Stimulated activated CD8-positive, alpha-beta memory T cell treated with anti-CD3 and anti-CD28 coated beads, Interleukin-2, amount 100 ng/mL, for 1 hour (primary cell): ENCODE measurements at places on chromosomes 11 and 22.

GRCh38 chr11:19288256-19288655 is 47.5 kb upstream of the E2F8 start:
- no peak for DNase-seq

- no peak for DNase-seq
These were observed 29.8 kb downstream of the LIMK2 start for GRCh38 chr22:31241936-31242335.

DNA sequence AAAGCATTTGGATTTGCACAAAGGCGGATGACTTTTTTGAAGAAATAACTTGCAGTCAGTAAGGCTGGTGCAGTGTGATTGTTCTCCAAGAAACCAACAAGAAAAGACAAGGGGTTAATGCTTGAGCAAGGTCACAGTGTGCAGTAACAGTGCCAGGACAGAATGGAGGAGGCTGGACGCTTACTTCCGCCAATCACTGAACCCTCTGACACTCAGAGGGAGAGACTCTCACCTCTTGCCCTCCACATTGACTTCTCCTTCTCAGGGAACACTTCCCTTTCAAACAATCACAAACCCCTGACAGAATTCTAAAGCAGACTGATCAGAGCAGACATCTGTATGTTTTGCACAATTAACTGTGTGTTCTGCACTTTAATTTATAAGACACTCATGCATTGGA is 228.4 kb downstream of the BLID start:
- no peak for DNase-seq

DNA sequence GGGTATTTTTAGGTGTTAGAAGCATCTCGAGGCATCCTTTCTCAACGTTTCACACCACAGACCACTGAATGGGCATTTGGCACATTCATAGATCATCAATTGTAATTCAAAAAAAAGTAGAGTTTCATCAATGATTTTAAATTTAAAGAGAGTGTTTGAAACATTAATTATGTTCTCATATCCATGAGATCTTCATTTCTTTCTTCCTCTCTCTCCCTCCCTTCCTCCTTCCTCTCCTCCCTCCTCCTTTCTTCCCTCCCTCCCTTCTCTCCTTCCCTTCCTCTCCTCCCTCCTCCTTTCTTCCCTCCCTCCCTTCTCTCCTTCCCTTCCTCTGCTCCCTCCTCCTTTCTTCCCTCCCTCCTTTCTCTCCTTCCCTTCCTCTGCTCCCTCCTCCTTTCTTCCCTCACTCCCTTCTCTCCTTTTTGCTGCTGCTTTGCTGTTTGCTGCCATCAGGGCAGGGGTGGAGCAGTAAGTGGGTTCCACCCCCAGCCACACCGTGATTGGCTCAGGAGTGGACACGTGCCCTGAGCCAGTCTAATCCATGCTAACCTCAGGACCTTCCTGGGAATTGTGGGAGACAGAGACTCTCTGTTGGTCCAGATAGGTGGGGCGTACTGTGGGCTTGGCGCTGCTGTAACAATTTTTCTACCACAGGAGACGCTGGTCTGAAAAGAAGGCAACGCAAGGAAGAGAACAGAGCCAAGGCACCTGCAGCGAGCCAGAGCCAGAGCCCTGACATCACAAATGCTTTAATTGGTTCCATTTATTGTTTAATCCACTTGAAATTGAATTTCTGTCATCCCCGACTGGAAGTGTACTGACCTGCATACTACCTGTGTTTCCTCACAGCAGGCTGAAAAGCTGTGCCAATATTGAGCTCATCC is 33.7 kb upstream of the APOBEC3A start:
- DNase-seq: no peak

- DNase-seq: no peak
These were observed 381.4 kb downstream of the BRD1 start for GRCh38 chr22:49446145-49446758.

DNA sequence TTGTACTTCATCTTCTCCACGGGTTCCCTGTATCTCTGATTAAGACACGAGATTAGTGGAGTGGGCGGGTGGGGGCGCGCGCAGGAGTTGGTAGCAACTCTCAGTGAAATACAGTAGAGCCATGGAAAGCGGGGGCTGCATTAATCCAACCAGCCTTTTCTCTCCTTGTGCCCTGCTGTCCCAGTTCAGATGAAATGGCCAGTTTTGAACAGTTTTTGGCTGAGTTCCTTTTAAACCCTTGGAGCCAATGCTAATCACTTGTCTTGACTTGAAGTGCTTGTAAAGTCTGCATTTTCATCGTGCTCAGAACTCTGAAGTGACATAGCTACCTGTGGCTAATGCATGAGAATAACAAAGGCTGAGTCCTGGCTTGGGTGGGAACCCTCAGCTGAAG is 734 bp upstream of the TMEM123 start:
- DNase-seq: no peak

DNA sequence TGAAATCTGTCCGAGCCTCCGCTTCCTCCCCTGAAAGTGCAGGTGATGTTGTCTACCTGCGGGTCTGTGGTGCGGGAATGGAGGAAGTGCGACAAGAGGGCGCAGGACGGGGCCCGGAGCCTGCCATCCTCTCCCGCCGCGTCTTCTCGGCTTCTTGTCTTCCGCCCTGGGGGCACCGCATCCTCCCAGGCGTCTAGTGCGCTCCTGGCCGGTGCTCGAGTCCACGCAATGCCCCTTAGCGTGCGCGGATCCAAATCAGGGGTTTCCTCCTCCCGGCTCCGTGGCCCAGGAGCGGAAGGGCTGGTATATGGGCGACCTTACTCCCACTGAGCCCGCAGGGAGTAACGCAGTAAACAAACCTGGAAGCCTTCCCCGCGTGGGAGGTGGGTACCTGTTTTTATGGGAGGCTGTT is 405 bp downstream of the SFI1 start:
- peak; percentile 15 for DNase-seq

- DNase-seq: no peak
These were observed 54.6 kb downstream of the GAB4 start for GRCh38 chr22:16953206-16954059.

DNA sequence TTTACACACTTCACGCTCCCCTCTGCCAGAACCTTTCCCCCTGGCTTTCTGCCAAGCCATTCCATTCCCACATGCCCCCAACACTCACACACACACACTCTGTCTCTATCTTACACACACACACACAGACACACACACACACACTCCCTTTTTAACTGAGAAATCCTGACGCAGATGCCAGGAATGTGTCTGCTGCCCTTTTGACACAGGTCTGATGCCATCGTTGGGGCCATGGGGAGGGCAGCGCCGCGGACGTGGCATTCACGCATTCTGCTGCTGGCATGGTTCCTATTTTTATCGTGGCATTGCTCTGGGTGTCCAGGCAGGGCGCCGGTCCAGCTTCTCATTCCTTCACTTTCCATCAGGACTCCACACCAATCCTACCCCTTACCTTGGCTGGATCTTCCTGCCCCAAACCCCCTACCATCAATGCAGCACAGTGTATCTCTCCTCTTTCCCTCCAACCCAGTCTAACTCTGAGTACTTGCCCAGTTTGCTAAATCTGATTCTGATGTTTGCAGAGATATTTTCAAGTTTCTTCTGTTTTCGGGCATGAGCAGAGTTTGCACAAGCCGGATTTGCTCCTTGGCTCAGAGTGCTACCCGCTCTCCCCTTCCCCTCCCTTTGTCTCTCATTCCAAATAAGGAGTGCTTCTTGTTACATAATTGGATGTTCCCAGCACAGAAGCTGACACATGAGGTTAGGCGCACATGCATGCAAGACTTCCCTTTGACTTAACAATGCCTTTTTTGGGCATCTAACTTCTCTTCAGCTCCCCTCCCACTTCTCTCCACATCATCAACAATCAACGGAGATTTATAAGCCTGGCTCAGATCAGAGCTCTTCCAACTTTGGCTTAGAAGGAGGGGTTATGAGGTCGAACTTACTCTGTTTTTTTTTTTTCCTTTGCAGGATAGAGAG is 18.8 kb downstream of the SNX19 start:
- no peak for DNase-seq

- DNase-seq: no peak
These were observed 1.5 kb upstream of the GGT1 start for GRCh38 chr22:24601217-24602104.

- no peak for DNase-seq
These were observed 123.3 kb upstream of the B3GAT1 start for GRCh38 chr11:134535029-134536025.

- no peak for DNase-seq
These were observed 92.5 kb downstream of the BCR start for GRCh38 chr22:23272834-23273233.

- DNase-seq: no peak
These were observed 128.2 kb downstream of the ST3GAL4 start for GRCh38 chr11:126483621-126484195.

GRCh38 chr11:114348200-114349191 is 51.8 kb downstream of the C11orf71 start:
- DNase-seq: no peak

- no peak for DNase-seq
These were observed 11.2 kb downstream of the SNRPD3 start for GRCh38 chr22:24566899-24567511.

GRCh38 chr22:30424534-30425326 is 838 bp upstream of the MTFP1 start:
- DNase-seq: no peak

- DNase-seq: no peak
These were observed 19.0 kb downstream of the MCAM start for GRCh38 chr11:119297938-119298337.

DNA sequence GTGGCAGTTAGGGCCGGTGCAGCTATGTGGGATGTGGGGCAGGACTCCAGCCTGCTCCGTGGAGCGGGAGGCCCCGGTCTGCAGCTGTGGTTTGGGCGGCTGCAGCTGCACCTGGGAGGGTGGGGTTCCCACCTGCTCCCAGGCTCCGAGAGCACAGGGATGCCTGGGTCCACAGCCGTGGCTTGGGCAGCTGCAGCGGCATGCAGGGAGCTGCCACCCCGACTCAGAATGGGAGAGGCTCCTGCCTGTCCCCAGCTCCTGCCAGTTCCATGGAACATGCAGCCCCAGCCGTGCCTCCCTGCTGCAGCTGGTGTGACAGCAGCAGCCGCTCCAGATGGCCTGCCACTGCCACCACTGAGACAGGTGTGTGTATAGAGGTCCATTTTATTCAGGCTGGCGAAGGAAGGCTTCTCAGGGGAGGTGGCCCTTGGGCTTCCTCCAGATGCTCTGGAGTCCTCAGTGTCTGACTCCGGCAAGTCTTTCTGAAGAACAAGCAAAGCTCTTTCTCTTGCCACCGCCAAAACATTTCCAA is 21.8 kb upstream of the UPK3A start:
- DNase-seq: no peak

- DNase-seq: no peak
These were observed 257.6 kb downstream of the LUZP2 start for GRCh38 chr11:24754406-24754805.

GRCh38 chr11:128629516-128630106 is 42.3 kb upstream of the ETS1 start:
- DNase-seq: no peak

- DNase-seq: no peak
These were observed 129.5 kb downstream of the MAML2 start for GRCh38 chr11:96213500-96213899.

DNA sequence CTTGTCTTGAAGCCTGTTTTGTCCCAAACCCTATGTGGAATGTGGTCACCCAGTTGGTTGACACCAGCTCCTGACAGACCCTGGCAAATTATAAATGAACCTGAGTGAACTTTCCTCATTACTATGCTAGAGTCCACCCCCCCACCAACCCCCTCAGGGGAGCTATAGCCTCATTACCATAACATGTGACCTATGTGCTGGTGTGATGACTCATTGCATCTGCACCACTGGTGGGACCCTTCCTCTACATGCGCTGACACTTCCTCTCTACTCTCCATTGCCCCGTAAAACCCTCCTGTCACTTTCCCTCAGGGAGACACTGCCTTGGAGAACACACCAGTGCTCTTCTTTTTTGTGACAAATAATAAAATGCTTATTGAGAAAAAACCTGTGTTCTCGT is 105.0 kb upstream of the SESN3 start:
- no peak for DNase-seq

- no peak for DNase-seq
These were observed 1.1 kb upstream of the IFITM10 start for GRCh38 chr11:1751531-1751921.

- no peak for DNase-seq
These were observed 18.9 kb upstream of the RFPL3 start for GRCh38 chr22:32338757-32339156.

DNA sequence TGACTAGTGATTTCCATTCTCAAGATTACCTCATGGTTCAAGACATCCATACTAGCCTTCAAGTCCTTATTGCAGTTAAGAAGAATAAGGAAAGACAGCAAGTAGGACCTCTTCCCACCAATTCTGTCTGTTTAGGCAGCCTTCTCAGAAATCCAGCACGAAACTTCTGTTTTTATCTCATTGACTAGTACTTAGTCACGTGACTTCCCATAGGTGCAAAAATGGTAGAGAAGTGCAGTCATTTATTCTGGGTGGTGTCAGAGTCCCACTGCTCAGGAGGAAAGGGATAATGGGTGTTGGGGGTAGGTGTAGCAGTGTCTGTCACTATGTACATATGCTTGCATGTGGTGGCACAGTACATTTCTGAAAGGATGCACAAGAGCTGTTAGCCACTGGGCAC is 57.7 kb upstream of the SORL1-AS1 start:
- no peak for DNase-seq

- DNase-seq: no peak
These were observed 33.5 kb upstream of the GNAZ start for GRCh38 chr22:23036684-23037428.

DNA sequence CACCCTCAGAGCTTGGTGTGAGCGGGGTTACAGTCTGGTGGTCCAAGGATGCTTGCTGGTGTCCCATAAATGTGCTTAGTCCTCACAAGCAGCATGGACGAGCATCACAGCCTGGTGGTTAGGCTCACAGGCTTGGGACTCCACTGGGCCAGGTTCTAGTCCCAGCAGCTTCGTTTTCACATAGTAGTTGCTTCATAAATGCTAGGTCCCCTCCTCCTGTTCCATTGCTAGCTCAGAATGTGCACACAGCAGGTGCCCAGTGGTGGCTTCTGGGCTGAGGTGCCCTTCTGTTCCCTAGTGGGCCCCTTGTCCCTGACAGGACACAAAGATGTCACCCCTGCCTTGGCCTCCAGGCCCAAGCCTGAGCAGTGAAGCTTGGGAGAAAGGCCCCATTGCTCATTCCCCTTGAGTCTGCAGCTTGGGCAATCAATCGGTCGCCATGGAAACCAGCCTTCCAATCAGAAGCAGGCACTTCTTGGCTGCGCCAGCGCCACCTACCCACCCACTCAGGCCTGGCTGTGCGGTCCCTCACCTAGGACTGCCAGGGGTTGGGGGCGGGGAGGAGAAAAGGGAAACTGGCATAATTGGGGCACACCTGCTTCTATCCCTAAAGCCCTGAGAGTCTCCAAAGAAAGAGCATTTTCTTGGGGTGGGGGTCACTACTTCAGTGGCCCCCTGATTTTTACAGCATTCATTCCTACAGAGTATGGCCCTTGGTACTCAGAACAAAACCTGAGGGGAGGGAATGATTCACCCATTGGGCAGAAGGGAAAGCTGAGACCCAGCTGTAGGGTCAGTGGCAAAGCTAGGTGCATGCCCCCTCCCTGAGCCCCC is 48.1 kb downstream of the CYTH4 start:
- DNase-seq: no peak

- no peak for DNase-seq
These were observed 5.6 kb downstream of the LARGE1 start for GRCh38 chr22:33914699-33915098.
